Karpas-422 (cell line): ENCODE measurements at places on chromosomes 16 and 17.

GRCh38 chr17:82029990-82030469, 1.4 kb upstream of the RAC3 start:
- DNase-seq, result no peak

GRCh38 chr16:84742641-84743092, 42.9 kb downstream of the USP10 start:
- no peak for DNase-seq

DNA sequence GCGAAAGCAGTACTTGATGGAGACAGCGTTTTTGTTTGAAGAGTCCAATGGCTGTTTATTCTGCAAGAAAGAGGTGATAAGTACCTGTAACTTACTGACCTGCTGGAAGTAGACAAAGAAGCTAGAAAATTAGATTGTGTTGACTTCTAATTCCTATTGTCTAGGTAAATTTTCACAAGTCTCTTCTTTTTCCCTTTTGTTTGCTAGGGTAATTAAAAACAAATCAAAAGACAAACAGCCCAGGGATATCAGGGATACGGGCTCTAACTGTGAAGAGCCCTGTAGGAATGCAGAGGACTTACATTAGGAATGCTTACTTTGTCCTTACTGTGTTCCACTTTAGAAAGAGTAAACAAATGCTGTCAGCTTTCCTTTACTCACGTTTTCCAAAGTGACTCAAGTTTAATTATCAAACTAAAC, 7.0 kb downstream of the PSME3IP1 start:
- DNase-seq, result no peak

GRCh38 chr16:68973611-68974120, 130.3 kb downstream of the TANGO6 start:
- peak; percentile 7 for DNase-seq

- no peak for DNase-seq
Measured at GRCh38 chr17:1559047-1560043, 3.2 kb downstream of the PITPNA start.

DNA sequence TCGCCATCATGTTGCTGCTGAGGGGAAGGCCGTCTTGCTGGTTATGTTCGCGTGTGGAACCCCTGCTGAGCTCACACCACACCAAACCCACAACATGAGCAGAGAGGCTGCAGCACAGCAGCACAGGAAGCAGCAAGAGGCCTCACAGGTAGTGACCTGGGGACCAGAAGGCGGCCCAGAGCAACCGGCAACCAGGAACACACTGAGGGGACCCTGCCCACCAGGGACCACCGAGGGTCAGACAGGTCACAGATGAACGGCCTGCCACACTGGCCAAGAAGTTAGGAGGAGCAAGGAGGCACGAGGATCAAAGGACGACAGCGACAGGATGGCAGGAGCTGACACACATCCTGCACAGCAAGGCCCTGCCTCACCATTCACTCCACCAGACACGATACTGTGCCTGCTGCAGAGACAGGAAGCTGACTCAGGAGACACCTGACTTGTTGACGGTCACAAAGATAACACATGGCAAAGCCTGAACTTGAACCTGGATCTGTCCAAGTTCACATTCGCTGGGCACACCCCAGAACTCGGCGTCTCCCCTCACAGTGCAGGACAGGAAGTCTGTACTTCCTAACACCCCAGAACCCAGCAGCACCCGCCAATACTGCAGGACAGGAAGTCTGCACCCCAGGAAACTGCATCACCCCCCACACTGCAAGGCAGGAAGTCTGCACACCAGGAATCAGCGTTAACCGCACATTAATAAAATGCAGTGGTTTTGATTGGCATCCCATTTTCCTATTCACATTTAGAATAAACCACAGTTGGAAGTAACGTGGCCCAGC, 98.5 kb downstream of the ZNF778 start:
- peak; percentile 57 for DNase-seq

DNA sequence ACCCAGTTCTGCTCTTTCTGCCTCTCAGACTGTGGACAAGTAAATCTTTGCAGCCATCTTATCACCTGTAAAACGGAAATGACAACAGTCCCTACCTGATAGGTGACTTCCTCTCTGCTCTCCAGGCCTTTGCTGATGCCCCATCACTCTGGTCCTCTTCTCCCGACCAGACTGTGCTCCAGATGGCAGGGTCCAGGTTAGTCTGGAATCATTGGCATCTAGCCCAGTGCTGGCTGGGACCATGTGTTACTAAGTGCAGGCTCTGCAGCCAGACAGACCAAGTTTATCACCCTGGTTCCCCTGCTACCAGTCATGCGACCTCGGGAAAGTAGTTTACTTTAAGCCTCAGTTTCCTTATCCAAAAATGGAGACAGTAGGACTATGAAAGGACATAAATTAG, 1.8 kb upstream of the NUBP1 start:
- DNase-seq, result peak; percentile 51

GRCh38 chr17:73292031-73292531, 19.7 kb downstream of the CDC42EP4 start:
- DNase-seq, result no peak

DNA sequence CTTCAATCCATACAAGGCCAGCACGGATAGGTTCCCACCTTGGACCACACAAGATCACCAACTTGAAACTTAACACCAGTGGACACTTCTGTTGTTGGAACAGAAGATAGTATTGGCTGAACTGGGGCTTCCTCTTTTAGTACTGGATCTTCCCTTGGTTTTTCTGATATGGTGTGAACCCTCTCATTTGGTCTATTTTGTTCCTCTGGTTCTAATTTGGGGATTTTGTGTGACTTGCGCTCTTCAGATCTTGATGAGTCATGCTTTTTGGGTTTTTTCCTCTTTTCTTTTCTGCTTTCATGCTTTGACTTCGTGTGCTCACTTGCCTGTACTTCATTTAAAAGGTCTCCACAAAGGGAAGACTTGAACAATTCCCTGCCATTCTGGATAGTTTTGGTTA, 39.0 kb downstream of the SOST start:
- DNase-seq, result peak; percentile 52

DNA sequence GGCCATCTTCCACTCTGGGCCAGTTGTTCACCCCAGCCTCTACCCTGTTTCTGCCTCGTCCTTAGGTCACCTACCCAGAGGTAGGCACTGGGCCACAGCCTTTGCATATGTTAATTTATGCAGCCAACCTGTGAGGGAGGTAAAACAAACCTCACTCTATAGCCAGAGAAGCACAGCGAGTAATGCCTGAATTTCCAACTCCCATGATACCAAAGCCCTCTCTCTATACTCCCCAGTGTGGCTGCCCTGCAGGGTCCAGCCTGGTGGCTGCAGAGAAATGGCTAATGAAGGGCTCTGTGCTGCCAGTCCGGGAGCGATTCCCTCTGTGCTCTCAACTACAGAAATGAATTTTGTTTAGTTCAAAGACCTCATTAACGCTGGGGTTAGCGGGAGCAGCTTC, 397.0 kb upstream of the CCL2 start:
- DNase-seq, result no peak

- DNase-seq, result no peak
Measured at GRCh38 chr16:56792967-56793366, 63.0 kb downstream of the NUP93 start.
